ENCODE measurements at places on chromosomes 7 and 10.

GRCh38 chr7:1669064-1669951, 769 bp upstream of the ELFN1 start:
- DNase-seq = peak; percentile 56

DNA sequence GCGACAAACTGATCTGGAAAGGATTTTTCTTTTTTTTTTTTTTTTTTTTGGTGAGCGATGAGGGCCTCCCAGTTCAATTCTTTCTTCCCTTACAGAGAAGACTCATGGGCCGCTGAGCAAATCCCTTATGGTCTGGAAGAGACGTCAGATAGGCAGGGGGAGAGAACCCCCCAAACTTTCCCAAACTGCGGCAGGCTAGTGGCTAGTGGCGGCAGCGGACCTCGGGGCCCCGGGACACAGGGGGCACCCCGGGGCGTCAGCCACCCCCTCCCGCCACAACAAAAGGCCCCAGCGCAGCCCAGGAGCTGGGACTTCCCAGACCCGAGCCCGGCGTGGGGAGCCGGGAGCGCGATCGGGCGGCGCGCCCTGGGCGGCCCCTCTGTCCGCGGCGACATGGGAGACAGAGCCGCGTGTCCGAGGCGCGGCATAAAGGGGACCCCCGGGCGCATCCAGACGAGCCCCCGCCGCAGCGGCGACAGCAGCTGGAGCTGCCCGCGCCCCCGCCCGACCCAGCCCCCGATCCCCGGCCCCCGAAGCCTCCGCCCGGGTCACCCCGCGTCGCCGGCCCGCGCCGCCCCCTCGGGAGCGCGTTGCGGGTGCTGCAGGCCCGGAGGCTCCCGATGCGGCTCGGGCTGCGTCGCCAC, 755 bp downstream of the FAM171A1 start:
- peak; percentile 37 for DNase-seq

- DNase-seq = no peak
Measured at GRCh38 chr7:2629746-2630681, 1.8 kb upstream of the TTYH3 start.

- no peak for DNase-seq
Measured at GRCh38 chr10:72058989-72059842, 29.1 kb downstream of the SPOCK2 start.

DNA sequence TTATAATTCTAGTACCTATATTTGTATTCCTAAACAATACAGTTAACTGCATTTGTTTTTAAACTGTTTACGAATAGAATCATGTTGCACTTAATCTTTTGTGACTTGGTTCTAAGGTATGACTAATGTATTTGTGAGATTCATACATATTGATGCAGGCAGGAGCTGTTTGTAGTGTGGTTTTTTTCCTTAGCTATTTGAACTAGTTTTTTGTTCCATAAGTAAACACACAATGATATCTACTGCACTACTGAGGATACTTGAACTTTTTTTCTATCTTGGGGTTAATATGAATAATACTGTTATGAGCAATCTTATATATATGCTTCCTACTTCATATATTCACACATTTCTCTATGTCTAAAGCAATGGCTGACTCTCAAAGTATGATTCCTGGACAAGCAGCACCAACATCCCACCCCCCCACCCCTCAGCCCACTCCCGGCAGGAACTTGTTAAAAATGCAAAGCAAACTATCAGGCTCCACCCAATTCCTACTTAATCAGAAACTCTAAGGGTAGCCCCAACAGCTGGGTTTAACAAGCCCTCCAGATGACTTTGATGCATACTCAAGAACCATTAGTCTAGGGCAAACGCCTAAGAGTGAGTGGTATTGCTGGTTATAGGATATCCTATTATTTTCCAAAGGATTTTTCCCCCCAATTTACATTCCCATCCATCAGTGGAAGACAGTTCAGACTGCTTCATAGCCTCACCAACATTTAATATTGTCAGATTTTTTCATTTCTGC, 25.8 kb downstream of the BRAF start:
- no peak for DNase-seq

- DNase-seq = no peak
Measured at GRCh38 chr7:8714791-8715190, 281.4 kb downstream of the NXPH1 start.

DNA sequence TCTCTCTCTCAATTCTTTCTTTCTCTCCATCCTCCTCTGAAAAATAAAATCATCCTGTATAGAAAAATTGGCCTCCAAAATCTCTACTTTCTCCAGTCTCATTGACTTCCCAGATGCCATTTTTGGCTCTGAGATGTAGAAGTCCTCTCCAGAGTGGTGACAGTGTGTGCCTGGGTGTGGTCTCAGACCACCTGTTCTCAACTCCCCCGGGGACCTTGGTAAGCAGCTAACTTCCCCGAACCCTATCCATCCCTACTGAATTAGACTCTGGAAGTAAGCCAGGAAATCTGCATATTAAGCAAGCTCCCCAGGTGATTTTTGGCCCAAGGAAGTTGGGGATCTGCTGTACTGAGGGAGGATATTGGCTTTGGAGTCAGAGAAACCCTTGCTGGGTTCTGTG, 120.5 kb downstream of the WDR11 start:
- DNase-seq = no peak

- no peak for DNase-seq
Measured at GRCh38 chr7:74412603-74413002, 41.1 kb upstream of the GTF2IRD1 start.

DNA sequence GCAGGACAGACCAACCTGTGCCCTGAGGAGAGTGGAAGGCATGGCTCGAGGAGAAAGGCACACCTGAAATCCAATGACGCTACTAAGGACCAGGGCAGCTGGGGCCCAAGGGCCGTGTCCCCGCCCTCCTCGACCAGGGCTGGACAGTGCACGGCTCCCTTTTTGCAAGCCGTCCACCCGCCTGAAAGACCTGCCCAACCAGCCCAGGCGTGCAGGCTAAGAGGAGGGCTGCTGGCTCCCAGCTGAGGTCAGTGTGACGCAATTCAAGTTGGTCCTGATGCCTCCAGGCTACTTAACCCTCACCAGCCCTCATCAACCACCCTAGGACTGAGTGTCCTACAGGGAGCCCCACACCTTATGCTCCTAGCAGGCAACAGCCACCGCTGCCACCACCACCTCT, 69.3 kb downstream of the DLG5 start:
- no peak for DNase-seq

DNA sequence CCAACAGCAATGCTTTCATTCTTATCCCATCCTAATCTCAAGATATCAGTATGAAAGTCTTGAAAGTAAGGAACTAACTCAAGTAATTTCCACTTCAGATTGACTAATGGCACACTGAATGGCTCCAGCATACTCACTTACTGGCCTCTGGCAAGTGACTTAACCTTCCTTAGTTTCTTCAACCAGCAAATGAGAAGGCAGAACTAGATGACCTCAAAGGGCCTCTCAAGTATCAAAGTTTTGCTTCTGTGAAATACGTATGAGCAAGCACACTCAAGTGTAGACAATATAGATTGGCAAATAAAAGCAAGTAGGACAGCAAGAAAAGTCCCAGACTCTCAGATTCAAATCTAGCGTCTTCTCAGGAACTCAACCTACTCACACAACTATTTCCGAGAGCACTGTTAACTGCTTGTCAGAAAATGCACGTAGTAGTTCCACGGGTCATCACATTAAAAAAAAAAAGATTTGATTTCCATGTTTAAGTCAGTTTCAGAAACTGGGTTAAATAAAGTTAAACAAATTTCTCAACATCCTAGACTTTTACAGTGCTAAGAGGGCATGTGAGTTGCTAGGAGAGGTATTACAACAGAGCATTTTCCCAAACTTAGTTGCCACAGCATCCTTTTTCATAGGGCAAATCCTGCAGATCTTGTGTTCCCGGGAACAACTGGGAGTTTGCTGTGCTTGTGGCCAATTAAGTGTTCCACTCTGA, 276.9 kb upstream of the KLF14 start:
- DNase-seq = no peak

- DNase-seq = peak; percentile 77
Measured at GRCh38 chr10:27625452-27626211, 120.0 kb downstream of the MKX start.

- DNase-seq = no peak
Measured at GRCh38 chr7:23106823-23107663, 1.5 kb downstream of the KLHL7 start.

DNA sequence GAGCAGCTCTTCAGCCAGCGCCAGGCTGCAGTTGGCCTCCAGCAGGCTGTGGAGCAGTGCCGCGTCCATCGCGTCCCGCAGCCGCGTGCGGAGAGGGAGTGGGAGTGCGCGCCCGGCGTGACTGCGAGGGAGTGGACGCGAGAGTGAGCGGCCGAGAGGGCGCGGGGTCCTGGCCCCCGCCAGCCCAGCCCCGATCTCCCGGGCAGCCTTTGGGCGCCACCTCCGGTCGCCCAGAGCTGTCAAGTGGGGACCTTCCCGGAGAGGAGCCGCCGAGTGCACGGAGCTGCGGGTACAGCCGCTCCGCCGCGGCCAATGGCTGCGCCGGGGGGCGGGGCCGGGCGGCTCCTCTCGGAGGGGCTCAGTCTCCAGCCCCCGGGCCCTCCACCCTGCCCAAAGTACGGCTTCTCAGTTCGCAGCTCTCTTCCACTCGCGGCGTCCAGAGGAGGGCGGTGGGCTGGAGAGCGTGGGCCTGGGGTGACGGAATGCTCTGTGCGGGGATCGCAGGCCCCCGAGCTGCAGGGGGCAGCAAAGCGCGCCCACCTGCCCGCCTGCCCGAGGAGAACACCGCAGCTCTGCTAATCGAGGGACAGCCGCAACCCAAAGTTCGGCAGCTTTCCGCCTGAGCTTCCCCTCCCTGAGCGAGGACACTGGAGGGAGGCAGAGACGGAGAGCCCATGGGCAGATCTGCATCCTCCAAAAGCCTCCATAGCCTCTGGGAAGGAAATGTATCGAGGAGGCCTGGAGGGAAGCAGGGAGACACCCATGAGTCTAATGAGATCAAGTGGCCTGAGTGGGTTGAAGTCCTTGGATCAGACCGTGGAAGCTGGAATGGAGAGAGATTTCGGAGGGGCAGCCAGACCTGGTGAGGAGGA, at the start of gene CRHR2:
Gene CRHR2, minus strand, starts transcription at position 245 of the 872 bp plus-strand sequence. Its CDS starts 176 bp downstream, at position 69.
- no peak for DNase-seq

GRCh38 chr7:47518827-47519226, 63.1 kb downstream of the TNS3 start:
- DNase-seq = no peak

DNA sequence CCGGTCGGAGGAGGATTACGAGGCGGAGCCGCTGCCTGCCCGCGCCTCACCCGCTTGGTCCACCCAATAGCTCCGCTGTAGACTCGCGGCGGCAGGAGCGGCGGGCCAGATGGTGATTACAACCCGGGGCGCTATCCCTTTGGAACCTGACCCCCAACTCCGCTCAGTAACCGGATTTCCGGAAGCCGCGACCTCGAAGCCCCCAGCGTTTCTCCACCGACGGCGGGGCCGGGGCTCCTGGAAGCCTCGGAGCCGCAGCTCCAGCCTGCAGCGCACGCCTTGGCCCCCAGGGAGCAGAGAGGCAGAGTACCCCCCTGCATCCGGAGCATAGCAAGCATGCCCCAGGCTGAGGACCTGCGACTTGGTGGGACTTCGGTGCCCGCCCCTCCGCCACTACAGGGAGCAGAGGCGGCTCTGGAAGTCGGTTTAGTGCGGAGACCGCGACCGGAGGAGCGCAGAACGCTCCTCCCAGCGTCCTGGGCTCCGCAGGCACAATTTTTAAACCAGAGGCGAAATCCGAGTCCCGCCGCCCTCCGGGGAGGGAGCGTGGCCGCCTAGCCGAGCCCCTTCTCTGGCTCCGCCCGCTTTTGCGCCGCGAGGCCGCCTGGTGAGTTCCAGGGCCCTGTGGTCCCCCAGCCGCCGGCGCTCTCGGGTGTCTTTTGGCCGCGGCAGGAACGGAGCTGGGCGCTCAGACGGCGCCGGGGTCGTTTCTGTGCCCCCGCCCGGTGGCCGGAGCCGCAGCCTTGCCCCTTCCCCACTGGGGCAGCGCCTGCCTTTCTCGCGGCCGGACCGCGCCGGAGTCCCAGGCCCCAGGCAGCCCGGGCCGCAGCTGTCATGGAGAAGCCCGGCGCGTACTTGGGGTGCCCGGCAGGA, 28.2 kb upstream of the BMS1 start:
- peak; percentile 3 for DNase-seq

- no peak for DNase-seq
Measured at GRCh38 chr7:138125598-138126111, 49.4 kb downstream of the AKR1D1 start.
